ENCODE measurements at places on chromosomes 5 and 9.
A peak's percentile ranks its signal among the peaks of the same experiment; 100 is the strongest.

GRCh38 chr9:75105841-75106240, 17.5 kb downstream of the OSTF1 start:
- no peak for DNase-seq

GRCh38 chr5:165185716-165186115, 1680.3 kb downstream of the MAT2B start:
- no peak for DNase-seq

DNA sequence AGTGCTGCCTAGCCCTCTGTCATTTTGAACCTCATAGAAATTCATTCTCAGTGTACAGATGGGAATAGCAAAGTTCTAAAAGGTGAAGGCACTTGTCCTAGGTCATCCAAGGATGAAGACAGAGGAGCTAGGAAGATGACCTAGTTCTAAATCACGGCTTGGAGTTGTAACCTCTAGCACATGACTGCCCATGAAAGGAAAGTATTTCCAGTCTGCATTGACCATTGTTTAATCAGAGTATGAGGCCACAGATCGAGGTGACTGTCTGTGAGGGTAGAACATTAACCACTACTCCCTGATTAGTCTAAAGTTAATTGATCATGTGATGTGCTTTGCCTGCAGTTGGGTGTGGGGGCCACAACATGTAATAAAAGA, 674 bp upstream of the TNFSF15 start:
- DNase-seq: no peak

GRCh38 chr5:125042261-125042890, 295.9 kb upstream of the ZNF608 start:
- peak; percentile 40 for DNase-seq
